Uterine smooth muscle cell (primary cell): ENCODE measurements at places on chromosomes 11 and 22. TPM values are rescaled to one million over a fixed set of nuclear protein-coding genes. Genes with fewer than 3 reads are reported as not detected.

TMEM151A gene
- total RNA-seq: under 0.01 and 0.11 TPM in 2 replicates

GLYATL2 gene
- 0.62 and 1.4 TPM in 2 replicates for total RNA-seq

ZNF280B gene
- 1.00 and 1.1 TPM in 2 replicates for total RNA-seq

CHADL gene
- total RNA-seq: 0.33 and 1.4 TPM in 2 replicates

PPP2R5B gene
- 7.6 and 12.4 TPM in 2 replicates for total RNA-seq

ASRGL1 gene
- 0.12 and 1.00 TPM in 2 replicates for total RNA-seq

GAS2L1 gene
- 8.7 and 12.6 TPM in 2 replicates for total RNA-seq

CD3G gene
- 0.12 TPM in 1 of 2 replicates, not detected in the other for total RNA-seq

NRXN2 gene
- 0.55 and 1.5 TPM in 2 replicates for total RNA-seq

GLYATL1 gene
- total RNA-seq: 0.12 and 0.33 TPM in 2 replicates

PANX3 gene
- not detected in 2 replicates for total RNA-seq

MYBPC3 gene
- not detected in 2 replicates for total RNA-seq

TCN2 gene
- 2.3 and 3.4 TPM in 2 replicates for total RNA-seq

ARHGAP32 gene
- total RNA-seq: 16.4 and 18.8 TPM in 2 replicates

MS4A7 gene
- not detected in 2 replicates for total RNA-seq

SMTNL1 gene
- not detected in 2 replicates for total RNA-seq
